Hematopoietic multipotent progenitor cell treated with erythropoietin and hydrocortisone succinate and interleukin-3 and kit ligand, for 15 days (in vitro differentiated cells): ENCODE measurements at places on chromosomes 1 and 21.

GRCh38 chr1:3227893-3228292, 158.9 kb downstream of the PRDM16 start:
- DNase-seq: no peak

DNA sequence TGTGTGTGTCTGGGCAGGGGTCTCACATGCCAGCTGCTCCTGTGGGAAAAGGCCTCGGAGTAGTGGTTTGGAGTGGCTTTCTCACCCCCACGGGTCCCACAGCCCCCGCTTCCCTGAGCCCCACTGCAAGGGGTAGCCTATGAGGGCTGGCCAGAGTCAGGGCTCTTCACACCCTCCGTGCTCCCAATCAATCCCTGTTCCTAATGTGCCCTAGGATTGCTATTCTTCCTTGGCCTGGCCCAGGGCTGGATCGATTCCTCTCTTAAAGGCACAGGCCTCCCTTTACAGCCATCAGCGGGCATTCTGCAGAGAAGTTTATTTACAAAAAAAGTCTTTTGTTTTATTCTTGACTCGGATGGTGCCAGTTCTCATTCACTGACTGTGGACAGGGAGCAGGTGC, 19.3 kb upstream of the ACTL8 start:
- DNase-seq: no peak

GRCh38 chr1:151540982-151541377, 871 bp downstream of the TUFT1 start:
- DNase-seq: no peak

DNA sequence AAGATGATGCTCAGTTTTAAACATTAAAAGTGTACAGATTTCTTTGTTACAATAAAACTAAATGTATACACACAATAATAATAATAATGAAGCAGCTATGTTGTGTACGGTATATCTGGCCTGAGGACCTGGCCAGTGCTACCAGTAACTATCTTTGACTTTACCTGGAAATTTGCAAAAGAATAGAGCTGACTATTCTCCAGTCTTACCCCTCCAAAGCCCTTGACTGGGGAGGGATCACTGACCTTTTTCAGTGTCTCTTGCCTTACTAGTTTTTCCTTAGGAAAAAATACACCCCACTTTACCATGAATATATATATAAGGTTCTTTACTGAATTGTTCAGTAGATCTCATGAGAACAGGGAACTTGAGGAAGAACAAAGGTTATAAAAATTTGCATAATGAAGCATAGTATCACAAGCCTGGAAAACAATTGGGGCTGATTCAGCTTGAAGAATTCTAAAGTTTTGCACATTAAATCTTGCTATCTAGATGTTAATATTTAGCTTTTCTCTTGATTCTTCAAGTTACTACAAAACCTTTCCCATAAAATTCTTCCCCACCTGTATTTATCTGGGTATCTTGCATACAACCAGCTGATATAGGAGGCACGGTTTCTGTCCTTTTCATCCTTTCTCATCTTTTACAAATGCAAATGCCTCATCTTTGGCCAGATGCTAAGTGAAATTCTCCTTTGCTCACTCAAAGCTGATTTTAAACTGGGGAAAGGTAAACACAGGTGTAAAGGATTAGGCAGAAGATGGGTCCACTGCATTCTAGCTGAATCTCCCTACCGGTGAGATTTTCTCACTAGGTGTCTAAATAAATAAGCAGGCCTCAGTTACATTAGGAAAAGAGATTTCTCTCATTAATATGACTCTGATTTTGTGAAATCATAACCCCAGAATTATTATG, 25.0 kb upstream of the SLAMF1 start:
- DNase-seq: no peak

DNA sequence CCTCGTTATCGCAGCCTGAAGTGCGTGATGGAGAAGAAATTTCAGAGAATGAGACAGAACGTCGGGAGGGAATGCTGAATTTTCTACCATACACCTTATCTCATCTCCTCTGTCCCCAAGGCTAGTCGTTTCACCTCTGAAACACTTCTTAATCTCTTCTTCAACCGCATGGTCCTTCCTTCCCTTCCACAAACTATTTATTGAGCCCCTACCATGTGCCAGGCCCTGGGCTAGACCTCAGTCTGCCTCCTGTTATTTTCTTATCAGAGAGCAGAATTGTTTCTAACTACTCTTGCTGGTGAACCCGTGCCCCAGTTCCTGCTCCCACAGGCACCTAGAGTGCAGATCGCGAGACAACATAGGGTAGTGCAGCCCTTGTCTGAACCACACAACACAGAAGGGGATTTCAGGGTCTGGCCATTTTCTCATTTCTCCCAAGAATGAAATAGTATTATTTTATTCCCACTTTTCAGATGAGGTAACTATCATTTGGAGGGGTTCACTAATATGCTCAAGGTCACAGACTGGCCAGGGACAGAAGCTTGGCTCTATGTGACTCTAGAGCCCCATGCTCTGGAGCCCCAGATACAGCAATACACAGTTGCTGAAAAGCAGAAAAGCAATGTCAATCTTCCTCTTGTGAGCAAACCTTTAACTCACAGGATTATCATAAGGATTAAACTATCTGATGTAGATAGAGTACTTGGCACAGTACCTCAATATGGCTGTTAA, 598 bp upstream of the ADIPOR1 start:
- no peak for DNase-seq

- no peak for DNase-seq
These were observed 227.2 kb downstream of the KCNJ6 start for GRCh38 chr21:37688952-37689659.

DNA sequence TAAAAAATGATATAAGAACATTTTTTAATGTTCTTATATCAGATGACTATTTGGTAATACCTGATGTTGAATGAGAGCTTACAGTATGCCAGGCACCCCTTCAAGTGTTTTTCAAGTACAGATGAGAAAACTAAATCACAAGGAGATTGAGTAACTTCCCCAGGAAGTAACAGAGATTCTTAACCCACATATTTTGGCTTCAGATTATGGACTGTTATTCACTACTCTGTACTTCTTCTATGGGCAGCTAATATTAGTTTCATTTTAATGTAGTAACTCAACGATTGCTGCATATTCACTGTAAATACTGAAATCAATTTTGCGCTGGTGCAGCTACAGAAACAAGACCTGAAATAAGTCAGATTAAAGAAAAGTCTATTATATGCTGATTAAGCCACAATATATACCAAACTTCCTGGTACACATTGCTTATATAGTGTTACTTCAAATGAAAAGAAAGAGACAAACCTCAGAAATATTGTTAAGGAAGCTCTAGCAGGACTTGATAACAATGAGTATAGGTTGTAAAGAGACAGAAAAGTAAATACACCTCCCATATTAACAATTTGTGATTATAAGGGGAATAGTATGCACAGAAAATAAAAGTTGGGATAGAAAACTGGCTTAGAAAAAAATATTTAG, 19.7 kb downstream of the DPYD start:
- no peak for DNase-seq

- no peak for DNase-seq
These were observed 373.5 kb downstream of the RRAGC start for GRCh38 chr1:38486085-38486484.

GRCh38 chr1:109298666-109299557, 7.9 kb downstream of the MYBPHL start:
- DNase-seq: no peak

- DNase-seq: no peak
These were observed 17.8 kb upstream of the FAM131C start for GRCh38 chr1:16091296-16091695.

- no peak for DNase-seq
These were observed 123.8 kb upstream of the RAB4A start for GRCh38 chr1:229147072-229147471.

GRCh38 chr1:156841295-156841855, 17.5 kb downstream of the INSRR start:
- DNase-seq: no peak

- DNase-seq: no peak
These were observed 7.8 kb upstream of the CASZ1 start for GRCh38 chr1:10803971-10804820.

DNA sequence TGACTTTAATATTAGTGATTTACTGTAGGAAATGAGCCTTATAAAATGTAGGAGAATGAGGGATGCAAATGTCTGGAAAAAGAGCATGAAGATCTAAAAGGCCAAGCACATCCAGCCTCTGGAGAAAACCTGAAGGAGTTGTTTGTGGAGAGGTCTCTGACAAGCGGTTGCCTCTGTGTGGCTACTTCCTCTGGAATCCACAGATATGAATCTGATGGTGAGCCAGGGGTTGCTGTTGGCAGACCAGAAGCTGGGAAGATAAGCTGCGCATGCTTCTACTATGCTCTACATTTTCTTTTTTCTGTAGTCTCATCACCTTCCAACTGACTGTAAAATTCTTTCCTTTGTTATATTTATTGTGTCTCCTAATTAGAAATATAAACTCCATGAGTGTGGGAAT, 248.6 kb downstream of the OLFM3 start:
- DNase-seq: no peak

DNA sequence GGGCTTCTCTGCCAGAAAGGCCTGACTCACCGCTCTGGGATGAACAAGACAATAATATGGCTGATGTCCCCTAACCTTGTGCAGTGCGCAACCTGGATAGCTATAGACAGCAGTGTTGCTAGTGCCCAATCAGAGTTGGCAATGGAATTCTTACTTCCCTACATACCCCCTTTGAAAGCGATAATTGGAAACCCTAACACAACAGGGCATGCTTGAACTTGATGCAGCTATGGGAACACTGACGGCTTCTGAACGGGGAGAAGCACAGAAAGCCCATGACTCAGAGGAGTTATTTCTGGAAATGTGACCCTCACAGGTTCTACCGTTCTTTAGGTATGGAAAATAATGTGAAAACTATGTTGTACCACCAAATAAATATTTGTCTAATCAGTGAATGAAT, 200.6 kb downstream of the TRABD2B start:
- DNase-seq: no peak

- DNase-seq: no peak
These were observed 12.3 kb upstream of the PHC2 start for GRCh38 chr1:33443080-33443704.

GRCh38 chr1:218547957-218548730, 203.0 kb downstream of the TGFB2 start:
- no peak for DNase-seq

DNA sequence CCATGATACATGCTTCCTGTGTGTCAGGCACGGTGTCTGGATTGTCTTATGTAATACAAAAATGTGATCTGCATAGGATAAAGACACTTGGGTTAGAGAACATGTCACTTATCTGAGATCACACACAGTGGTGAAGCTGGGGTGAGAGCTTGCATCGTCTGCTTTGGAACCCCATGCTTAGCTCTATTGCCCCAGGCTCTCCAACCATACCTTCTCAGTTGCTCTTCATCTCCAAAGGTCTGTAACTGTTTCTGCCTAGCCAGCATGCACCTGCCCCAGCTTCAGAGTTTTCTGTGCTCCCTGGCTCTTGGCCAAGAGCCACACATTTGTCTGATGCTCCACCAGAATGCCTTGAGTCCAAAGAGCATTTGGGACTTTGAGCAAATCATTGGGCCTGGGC, 93.9 kb upstream of the COG2 start:
- peak; percentile 6 for DNase-seq

GRCh38 chr1:162535501-162535900, 26.0 kb upstream of the UAP1 start:
- DNase-seq: no peak

DNA sequence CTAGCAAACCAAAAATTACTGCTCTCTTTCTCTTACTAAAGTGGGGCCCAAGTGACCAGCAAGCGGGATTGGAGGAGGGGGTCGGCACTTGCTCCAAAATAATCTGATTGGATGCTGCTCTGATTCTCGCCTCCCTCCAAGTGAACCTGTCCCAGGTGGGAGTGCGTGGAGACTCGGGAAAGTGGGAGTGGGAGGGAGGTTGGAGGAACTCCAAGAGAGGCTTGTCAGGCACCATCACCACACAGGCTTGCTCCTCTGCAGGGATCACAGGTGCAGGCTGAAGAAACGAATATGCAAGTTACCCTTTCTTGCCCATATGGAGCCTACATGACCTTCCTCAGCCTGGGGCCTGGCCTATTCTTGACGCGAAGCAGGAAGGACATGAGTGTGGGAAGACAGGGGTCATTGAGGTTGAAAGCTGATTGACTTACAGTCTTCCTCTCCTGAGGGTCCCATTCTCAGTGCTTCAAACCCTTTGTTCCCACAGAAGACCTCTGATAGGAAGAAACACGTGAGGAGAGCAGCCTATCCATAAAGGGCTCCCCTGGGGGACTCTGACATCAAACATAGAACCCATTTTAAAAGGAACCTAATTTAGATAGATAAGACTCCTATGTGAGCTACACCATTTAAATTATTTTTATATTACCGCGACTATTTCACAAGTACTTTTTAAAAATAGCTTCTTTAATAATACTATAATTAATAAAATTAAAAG, 14.2 kb downstream of the RGS8 start:
- DNase-seq: no peak

DNA sequence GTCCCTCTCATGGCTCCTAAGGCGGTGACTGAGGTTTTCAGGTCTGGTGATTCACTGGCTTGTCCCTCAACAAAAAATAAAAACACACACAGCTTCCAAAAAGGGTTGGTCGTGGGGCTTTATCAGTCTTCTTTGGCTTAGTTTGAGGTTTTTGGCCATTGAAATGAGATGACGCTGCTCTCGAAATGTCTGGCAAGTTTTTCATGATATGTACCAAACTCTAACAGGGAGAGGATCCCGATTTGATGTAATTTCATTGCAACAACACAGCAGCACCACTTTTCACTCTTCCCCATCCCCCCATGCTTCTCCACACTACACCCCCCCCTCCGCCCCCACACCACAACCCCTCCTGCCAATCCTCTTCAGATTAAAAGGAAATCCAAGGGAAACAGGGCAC, 187.1 kb upstream of the NFIA start:
- peak; percentile 59 for DNase-seq

GRCh38 chr1:110210604-110211495, 736 bp downstream of the KCNC4 start:
- DNase-seq: no peak

DNA sequence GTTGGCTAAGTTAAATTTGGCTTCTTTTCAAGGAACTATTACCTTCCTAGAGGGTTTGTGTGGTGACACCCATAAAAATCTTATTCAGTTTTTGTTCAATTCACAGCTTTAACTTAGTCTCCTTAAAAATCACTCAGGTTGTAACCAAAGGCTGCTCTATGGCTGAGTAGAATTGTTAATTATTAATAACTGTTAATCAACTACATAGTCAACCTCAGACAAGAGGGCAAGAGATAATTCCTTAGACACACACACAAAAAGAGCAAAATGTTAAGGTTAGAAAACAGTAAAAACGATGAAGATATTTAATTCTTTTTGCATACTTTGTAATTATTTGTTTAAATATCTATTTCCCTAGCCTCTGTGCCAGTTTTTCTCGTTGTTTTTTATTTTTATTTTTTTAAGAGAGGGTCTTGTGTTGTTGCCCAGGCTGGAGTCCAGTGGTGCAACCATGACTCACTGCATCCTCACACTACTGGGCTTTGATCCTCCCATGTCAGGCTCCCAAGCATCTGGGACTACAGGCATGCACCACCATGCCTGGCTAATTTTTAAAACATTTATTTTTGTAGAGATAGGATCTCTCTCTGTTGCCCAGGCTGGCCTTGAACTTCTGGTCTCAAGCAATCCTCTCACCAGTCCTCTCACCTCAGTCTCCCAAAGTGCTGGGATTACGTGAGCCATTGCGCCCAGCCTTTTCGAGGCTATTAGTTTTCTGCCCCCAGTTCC, 215.2 kb downstream of the DISC1 start:
- no peak for DNase-seq

- DNase-seq: no peak
These were observed 16.7 kb downstream of the LRRC8D start for GRCh38 chr1:89837510-89837909.

GRCh38 chr1:23594149-23594907, 35.0 kb upstream of the ID3 start:
- no peak for DNase-seq

- DNase-seq: no peak
These were observed 321.2 kb downstream of the HLX start for GRCh38 chr1:221200464-221200863.
